ENCODE measurements at places on chromosomes 4 and X. TPM values are rescaled to one million over a fixed set of nuclear protein-coding genes. Genes with fewer than 3 reads are reported as not detected.

KIT gene
- not detected for total RNA-seq

AVPR2 gene
- not detected for total RNA-seq

F11 gene
- not detected for total RNA-seq

SMPX gene
- not detected for total RNA-seq

NHSL2 gene
- 0.19 TPM for total RNA-seq

DNA sequence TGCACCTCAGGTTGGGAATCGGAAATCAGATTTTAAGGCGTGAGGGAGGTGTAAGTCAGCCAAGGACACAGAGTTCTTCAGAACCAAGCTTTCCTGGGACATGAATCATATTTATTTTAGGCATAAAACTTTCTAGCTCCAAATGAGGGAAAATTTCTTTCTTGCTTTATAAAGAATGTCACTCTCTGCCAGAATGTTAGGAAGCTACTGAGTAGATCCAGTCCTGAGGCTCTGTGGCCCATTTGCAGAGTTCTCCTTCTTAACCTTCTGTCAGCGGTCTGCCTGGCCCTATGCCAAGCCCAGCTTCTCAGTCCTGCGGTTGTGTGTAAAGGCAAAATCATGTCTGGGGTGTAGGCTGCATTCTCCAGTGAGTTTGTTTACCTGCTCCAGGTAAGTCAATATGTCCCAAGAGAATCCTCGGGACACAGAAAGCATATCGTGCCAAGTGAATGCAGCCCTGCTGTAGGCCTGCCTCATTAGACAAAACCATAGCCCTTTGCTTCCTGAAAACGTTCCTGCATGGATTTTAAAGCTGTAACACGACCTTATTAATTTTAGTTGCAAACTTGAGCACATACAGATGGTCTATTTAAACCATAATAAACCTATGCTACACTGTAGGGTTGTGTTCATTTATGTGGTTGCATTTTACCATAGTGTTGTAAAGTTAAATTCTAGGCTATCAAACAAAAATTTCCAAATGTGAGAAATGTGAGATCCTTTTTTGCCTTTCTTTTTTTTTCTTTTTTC is 29.2 kb upstream of the CCNI start:
- DNase-seq, result no peak

GRCh38 chr4:75939890-75940691 is 722 bp downstream of the NAAA start:
- peak; percentile 63 for DNase-seq

DNA sequence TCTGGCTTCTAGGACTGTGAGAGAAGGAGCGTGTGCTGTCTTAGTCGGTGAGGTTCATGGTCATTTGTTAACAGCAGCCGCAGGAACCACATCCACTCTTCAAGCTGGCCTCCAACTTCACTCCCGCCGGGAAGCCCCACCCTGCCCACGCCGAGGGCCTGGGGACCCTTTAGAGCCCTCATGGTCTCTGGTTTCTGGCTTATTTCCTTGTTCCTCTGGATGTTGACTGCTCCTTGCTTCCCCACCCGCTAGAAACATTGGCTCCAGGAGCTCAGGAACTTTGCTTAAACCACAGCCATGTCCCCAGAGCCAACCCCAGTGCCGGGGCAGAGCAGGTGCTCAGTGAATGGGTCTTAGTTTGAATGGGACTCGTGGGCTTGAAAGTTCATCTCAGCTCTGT is 40.8 kb downstream of the HTRA3 start:
- no peak for DNase-seq

DNA sequence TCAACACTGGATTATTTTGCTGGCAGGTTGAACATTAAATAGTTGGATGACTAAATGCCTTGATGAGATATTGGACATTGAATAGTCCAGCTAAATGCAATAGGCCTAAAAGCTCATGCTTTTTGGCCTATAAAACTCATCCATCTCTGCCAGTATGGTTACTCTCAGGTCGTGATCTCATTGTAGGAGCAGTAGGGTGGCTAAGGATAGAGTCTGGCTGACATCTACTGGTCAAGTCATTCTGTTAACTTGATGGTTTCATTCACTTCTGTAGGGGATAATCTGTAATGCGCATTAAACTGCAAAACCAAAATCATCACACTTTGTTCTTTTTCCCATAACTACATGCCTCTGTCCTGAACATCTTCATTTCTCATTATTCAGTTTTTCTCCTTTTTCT is 227.0 kb downstream of the DKK2 start:
- DNase-seq, result peak; percentile 40

- no peak for DNase-seq
Observed at GRCh38 chr4:83569987-83570386, 34.1 kb downstream of the GPAT3 start.

DNA sequence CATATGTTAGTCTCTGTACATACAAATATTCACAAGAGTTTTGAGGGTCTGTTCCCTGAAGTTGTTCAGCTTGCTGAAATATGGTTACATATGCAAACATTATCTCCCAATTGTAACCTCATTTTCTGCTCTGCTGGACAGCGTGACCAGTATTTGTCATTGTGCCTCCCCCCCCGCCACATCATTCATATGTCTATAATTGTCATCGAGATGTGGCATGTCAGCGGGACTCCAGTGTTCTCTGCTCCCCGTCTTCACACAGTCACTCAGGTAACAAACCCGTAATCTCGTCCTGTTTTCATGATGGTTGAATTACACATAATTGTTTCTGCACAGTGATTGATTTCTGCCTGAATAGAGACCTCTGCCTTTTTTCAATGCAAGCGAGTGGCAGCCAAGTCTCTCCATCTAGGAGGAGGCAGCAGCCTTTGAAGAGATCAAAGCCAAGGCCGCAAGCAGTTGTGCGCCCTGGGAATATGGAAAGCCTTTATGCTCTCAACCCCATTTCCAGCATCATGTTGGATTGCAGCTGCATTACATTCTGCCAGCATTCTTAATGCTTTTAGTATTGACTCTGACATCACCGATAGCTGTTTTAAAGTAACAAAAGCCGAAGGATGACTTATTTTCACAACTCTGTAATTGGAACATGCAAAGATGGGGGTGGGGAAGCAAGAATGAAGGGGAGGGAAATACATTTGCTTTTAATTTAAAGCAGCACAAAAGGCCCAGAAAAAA is 27.4 kb downstream of the LEF1 start:
- no peak for DNase-seq

DNA sequence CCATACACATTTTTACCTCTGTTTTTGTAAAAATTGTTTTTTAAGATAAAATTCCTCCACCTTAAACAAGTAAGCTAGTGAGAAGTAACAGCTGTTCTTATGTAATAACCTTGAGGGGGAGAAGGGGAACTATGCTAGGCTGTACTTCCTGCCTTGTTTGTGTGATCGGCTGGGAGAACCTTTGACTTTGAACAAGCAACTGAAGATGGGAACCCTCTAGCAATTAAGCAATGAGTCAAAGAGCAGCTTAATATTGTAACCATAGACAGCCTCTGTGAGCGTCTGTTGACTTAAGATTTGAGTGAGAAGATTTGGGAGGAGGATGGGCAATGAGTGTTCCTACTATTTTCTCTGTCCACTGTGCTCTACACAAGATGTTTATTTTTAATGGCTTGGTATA is 135.1 kb downstream of the SCLT1 start:
- no peak for DNase-seq

DNA sequence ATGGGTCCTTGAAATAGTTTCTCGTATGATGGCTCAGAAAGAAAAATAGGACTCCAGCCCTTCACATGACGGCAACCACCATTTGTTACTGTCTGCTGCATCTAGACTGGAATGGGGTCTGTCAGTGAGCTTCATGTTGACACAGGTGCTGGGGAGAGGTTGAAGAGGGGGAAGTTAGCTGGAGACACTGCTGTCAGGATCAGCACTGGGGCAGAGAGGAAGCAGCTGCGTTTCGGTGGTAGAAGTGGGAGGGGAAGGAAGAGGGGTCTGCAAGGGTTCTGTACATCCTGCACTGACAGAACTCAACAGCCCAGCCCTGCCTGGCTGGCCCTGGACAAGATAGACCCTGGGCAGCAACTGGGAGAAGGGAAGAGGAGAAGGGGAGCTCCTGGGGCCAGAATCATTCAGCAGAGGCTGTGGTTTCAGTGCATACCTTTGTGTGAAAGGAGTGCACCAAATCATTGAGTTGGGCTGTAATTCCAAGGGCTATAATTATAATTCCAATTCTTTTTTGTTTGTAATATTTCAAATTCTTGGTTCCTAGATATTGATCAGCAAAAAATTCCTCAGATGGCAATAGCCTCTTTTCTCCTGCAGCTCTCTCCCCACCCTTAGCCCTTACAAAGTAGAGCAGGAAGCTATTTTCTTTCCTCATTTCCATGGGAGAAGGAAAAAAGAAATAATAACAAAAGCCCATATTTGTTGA is 119.4 kb upstream of the C1GALT1C1 start:
- no peak for DNase-seq
